SW 1271 (cell line): ENCODE measurements at places on chromosomes 6 and 20.

GRCh38 chr20:31842471-31843157 is 2.8 kb downstream of the FOXS1 start:
- no peak for DNase-seq

- no peak for DNase-seq
Measured at GRCh38 chr6:151679081-151679480, 128.4 kb upstream of the ESR1 start.

DNA sequence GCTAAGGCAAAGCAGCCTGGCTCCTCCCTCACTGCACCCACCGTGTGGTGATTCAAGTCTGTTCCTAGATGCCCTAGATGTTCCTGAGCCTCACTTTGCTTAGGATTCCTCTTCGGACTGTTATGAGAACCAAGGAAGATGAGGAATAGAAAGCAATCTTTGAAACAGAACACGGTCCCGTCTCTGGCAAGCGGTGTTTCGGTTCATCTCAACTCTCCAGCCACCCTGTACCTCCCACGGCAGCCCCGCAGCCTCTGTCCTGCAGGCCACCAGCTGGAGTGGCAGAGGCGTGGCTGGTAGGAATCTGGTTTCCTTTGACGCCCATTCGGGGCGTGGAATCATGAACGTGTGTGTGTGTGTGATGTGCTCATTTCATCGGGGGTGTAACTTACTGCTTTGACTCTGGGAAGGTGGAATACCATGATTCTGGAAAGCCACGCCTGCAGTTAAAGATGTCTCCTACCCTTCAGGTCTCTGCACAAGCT is 21.3 kb downstream of the PDE10A start:
- DNase-seq: no peak

- DNase-seq: no peak
Measured at GRCh38 chr6:401994-402640, 10.6 kb downstream of the IRF4 start.

DNA sequence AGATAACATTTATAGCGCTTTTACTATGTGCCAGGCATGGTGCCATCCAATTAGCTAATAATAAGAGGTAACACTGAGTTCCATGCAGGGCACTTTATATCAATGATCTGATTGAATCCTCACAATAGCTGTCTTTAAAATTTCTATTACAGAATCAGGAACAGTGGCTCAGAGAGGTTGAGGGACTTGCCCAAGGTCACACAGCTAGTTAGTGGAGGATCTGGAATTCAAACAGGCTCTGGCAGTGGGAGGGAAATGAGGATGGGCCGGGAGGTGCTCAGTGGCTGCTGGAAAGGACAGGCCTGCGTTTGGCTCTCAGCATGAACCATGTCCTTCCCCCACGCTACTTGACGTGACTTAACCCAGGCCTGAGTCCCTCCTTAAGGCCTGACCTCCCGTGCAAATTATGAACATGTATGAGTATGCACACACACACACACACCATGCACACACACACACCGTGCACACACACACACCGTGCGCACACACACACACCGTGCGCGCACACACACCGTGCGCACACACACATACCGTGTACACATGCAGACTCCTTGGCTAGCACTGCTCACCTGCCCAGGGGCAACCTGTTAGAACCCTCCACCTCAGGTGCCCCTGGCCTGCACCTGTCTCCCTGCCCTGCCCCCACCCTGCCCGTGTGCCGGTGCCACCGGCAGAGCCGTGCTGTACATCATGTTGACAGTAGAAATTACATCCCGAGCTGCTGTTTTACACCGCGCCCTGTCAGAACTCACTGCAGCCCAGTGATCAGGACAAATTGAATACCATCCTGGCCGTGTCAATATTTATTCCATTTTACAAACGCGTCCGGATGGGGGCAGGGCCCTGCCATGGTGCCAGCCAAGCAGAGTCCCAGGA is 43.7 kb downstream of the CDH22 start:
- no peak for DNase-seq

DNA sequence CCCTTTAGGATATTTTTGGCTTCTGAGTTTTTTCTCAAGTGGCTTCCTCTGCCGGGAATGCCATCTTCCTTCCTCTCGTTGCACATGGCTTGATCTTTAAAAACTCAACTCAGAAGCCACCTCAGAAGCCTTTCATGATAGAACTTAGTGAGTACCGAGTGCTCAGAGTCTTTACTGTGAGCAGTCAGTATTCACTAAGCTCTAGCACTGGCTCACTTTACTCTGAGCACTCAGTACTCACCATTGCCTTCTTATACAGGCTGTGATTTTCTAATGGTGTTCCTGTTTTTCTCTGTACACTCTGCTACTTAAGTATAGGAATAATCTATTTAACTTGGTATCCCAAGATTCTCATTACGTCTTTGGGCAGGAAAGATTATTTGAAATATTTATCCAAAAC is 116.2 kb downstream of the PFDN4 start:
- DNase-seq: no peak

DNA sequence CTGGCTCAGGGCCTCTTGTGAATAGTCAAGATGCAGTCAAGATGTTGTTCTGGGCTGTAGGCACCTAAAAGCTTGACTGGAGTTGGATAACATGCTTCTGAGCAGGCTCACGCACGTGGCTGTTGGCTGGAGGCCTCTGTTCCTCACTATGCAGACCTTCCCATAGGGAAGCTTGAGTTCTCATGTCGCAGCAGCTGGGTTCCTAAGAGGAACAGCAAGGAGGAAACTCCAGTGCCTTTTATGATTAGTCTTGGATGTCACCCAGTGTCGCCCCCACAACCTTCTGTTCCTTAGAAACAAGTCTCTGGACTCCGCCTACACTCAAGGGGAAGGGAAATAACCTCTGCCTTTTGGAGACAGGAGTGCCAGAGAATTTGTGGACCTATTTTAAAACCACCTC is 210.7 kb downstream of the BCAS1 start:
- no peak for DNase-seq

GRCh38 chr6:148203970-148204369 is 138.7 kb upstream of the SASH1 start:
- DNase-seq: no peak

DNA sequence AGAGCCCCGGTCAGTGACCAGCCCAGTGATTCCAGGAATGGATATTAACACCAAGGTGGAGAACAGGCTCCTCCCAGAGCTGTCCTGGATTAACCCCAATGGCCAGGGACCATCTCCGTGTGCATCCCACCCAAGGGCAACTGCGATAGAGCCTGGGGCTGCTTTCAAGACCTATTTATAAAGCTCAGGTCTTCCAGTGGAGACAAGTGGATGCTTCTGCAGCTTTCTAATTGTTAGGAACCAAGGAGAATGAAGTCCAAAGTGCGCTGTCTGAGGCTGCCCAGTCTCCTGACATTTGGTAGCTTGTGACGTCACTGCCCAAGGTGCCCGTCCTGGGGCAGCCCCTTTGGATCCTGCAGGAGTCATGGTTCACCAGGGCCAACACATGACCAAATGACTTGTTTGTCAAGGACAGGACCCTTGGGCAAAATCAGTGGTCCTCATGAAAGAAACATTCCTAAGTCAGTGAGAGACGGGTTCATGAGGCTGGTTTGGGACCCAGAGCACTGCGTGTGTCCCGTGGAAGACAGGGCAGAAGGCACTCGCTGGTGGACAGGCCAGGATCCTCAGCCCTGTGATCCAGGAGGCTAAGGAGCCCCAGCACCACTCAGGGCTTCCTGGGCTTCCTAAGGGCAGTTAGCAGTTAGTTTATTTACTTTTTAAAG is 174.9 kb downstream of the ANKRD60 start:
- DNase-seq: no peak

DNA sequence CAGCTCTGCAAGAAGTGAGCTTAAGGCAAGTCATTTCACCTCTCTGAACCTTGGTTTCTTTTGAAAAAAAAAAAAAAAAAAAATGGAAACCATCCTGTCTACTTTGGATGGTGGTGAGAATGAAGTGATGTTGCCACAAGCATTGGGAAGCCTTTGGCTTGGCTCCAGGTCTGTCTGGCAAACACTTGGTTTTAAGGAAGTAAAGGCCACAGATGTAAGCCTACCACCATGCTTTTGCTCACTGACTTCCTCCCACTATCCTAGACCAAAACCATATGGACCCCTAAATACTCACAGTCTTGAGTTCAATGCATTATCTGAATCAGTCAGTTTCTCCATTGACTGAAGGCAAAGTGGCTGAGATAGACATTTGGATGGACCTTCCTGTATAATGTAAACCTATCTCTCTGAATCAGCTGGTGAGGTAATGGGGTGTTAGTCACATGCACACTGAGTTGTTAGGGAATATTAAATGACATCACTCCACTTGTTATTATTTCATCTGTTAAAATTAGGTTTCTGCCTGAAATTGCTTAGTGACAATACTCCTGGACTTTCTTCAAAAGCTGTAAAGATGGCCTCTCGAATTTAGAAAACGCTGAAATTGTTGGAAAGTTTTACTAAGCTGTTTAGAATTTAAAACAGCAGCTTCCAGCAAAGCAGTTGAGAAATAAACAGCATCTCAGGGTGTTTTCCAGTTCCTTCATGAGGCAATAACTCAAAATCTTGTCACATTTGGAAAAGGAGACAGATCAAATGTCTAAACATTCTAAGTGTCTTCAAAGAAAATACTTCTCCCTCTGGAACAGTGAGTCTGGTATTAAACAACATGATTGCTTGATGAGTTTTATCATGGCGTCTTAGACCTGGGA is 833.5 kb downstream of the DHX35 start:
- no peak for DNase-seq

GRCh38 chr20:33740189-33740588 is 8.4 kb downstream of the ZNF341 start:
- no peak for DNase-seq

- DNase-seq: no peak
Measured at GRCh38 chr6:155436981-155437749, 18.5 kb downstream of the NOX3 start.

DNA sequence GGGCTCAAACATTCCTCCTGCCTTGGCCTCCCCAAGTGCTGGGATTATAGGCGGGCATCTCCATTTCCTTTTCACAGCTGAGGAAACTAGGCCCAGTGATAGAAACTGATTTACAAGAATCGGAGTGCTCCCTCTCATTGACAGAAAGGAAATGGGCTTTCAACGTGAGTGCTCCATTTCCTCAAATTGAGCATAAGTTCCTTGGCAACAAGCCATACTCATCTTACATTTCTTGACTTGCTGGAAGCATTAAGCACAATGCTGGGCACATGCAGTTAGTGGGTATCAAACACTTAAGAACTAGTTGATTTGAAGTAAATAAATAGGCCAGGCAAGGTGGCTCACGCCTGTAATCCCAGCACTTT is 54.7 kb downstream of the FGD2 start:
- no peak for DNase-seq

- DNase-seq: no peak
Measured at GRCh38 chr20:19252451-19253120, 40.1 kb downstream of the SLC24A3 start.

GRCh38 chr20:19321176-19321575 is 108.7 kb downstream of the SLC24A3 start:
- no peak for DNase-seq

DNA sequence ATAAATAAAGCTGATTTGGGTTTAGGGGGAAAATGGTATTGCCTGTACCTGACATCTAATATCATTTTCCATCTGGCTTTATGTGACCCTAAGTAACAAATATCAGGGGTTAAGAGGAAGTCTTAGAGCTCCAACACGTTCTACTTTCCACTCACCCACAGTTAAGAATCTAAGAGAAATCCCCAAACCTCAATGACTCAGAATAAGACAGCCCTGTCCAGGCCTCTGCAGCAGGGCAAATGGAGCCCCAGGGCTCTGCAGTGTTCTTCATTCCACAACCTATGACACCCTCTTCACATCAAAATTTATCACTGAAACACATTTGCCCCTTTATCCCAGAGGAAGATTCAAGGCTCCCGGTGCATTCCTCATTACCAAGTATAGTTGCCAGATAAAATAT is 20.3 kb upstream of the TENT5A start:
- no peak for DNase-seq

- DNase-seq: no peak
Measured at GRCh38 chr6:157314705-157315321, 8.5 kb downstream of the TMEM242 start.
